ENCODE measurements at places on chromosomes 1 and 21.

GRCh38 chr1:167748906-167749305, 27.1 kb downstream of the MPZL1 start:
- DNase-seq: no peak

DNA sequence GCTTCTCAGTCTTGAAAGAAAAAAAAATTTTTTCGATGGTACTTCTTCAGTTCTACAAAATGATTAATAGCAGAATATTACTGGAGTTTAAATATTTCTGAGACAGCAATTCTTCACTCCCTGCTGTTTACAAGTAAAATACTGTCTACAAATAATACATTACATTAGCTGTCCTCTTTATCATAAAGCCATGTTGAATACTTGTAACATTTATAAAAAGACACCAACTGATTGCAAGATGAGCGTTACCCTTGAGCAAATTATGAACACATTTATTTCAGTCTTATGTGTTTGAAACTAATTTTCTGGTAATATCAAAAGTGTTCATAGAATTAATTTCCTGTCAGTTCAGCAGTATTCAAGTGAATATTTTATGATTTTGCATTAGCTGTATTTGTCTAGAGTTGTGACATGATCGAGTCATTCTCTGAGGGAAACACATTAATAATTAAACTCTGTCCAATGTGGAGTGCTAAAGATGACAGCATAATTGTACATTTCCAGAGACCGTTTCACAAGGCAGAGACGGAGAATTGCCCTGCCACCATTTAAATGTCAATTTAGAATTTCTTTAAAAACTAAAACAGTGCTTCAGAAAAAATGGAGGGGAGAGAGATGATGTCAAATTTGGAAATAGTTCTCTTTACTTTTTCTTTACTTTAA, 1359.0 kb upstream of the ADGRL4 start:
- no peak for DNase-seq

DNA sequence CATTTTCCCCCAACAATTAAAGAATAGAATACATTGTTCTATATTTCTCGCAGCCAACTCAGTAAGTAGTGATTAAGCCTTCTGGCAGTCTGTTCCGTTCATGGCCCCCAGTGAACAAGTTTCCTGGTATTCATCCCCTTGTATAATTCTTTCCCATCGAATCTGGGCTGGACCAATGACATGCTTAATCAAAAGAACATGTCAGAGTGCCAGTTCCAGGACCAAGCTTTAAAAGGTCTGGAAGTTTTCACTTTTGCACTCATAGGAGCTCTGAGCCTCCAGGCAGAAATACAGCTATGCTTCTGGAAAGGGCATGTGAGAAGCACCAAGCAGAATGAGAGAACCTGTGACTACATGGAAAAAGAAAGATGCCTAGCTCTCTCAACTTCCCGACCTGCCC, 22.5 kb upstream of the DPYD start:
- no peak for DNase-seq

DNA sequence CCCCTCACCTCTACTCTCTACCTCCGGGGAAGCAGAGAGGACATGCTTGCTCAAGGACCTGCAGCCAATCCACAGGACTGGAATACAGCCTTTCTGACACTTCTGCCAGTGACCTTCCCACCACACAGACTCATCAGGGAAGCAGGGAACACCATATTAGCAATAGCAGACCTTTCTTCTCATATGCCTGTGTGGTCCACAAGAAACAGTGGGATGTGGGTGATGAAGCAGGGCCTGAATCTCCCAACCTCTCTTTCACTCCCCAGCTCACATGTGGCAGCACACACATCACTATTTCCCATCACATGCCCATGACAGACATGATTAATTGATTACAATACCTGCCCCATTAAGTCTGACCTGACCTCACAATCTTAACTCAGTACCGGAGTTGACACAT, 695.1 kb downstream of the MATN1 start:
- DNase-seq: no peak

- DNase-seq: no peak
These were observed 14.8 kb upstream of the PSMA5 start for GRCh38 chr1:109441069-109441468.

GRCh38 chr1:6832531-6833188, 47.4 kb downstream of the CAMTA1 start:
- no peak for DNase-seq

DNA sequence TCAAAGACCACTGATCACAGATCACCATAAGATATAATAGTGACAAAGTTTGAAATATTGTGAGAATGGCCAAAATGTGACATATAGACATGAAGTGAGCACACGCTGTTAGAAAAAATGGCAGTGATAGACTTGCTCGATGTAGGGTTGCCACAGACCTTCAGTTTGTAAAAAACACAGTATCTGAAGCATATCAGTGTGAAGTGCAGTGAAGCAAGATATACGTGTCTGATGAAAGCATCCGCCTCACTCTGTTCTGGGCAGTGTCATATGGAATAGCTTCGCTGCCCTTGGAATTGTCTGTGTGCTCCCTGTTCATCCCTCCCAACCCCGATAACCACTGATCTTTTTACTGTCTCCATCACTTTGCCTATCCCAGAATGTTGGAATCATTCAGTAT, 50.7 kb downstream of the GALNT2 start:
- no peak for DNase-seq

DNA sequence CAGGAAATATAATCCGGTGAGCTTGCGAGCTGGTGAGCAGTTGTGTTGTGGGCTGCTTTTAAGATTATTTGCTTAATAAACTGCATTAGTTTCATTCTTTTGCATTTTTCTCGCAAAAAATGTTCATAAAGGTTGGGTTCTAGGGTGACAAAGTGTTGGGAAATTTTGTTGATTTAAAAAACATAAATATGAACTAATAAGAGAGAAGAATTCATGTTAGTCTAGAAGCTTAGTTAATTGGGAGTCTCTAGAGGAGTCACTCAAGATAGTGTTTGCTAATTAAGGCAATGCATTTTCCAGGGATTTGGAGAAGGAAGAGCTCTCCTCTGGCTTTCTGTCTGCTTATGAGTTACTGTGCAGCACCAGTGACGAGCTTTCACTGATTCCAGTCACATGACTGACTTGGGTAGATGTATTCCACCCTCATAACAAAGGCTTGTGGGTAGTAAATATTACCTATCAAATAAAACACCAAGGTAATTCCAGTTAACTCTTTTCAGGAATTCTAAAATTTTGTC, 417.0 kb downstream of the PTBP2 start:
- no peak for DNase-seq

- no peak for DNase-seq
These were observed 3.4 kb downstream of the DHRS3 start for GRCh38 chr1:12614402-12615158.

GRCh38 chr1:239718571-239718970, 332.2 kb downstream of the CHRM3 start:
- DNase-seq: no peak

GRCh38 chr1:2046953-2047748, 3.1 kb upstream of the PRKCZ start:
- DNase-seq: no peak

DNA sequence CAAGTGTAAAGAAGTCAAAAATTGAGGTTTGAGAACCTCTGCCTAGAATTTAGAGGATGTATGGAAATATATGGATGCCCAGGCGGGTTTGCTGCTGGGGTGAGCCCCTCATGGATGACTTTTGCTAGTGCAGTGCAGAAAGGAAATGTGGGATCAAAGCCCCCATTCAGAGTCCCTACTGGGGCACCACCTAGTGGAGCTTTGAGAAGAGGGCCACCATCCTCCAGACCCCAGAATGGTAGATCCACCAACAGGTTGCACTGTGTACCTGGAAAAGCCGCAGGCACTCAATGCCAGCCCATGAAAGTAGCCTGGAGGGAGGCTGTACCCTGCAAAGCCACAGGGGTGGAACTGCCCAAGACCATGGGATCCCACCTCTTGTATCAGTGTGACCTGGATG, 330.7 kb upstream of the DPYD start:
- DNase-seq: no peak

DNA sequence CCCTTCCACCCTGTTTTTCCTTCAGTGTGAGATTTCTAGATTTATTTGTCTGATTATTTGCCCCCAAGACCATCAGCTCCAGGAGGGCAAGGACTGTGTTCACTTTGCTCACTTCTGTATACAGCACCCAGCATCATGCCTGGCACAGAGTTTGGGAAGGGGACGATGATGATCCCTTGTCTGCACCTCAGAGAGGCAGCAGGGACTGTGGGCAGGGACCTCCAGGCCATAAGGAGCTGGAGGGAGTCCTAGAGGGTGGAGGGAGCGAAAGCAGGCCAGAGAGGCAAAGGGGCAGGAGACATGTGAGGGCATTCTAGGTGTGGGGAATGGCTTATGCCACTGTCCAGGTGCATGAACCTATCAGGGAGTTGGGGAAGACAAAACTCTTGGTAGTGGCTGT, 32.8 kb downstream of the H3-3A start:
- no peak for DNase-seq

Measured in stimulated activated CD4-positive, alpha-beta T cell treated with anti-CD3 and anti-CD28 coated beads, Interleukin-12 subunit alpha, Interleukin-12 subunit beta, amount 100 ng/mL, for 24 hours (primary cell).